SHP77 (cell line): ENCODE measurements at places on chromosomes 3 and 15.

DNA sequence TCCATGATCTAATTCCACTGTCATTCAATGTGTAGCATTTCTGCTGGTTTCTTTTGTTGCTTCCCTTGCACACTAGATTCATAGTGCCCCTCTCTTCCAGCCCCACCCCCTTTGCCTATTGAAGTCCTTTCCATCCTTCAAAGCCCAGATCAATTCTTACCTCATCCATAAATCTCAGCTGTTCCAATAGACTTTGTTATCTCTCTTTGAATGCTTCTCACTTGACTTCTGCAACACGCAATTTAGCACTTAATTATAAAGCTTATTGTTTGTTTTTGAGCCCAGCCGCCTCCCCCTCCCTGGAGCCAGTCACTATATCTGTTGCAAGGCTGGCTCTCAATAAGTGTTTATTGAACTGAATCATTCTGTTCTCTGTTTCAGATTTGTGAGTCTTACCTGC, 174.6 kb upstream of the TBL1XR1 start:
- DNase-seq, result peak; percentile 79

DNA sequence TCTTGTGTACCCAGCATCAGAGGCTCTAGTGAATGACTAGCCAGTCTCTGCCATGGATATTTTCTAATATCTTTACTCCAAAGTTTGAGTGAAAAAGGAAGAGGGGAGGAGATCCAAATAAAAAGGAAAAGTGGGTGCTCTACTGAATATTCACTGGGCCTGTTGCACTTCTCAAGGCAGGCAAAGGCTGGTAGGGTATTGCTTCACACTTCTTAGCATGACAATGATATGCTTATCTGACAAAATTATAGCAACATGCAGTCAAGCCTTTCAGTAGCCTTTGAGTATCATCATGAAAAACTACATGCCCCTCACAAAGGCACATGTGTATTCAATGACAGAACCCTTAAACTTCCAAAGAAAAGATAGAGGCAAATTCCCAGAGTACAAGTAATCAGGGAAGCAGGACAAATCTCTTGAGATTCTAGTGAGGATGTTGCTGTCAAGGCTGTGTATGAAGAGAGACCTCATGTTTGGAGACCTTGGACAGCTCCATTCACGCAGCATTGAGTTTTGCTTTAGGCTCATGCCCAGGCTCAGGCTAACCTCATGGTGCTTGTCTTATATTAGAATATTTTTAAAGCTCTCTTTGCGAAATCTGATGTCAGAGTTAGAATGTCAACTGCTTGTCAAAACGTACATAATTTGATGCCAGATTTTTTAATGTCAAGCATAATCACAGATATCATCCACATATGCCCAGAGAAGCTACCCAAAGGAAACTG, 506.9 kb downstream of the OCA2 start:
- DNase-seq, result no peak

- no peak for DNase-seq
These were observed 2.5 kb upstream of the DPH6 start for GRCh38 chr15:35548435-35548834.

DNA sequence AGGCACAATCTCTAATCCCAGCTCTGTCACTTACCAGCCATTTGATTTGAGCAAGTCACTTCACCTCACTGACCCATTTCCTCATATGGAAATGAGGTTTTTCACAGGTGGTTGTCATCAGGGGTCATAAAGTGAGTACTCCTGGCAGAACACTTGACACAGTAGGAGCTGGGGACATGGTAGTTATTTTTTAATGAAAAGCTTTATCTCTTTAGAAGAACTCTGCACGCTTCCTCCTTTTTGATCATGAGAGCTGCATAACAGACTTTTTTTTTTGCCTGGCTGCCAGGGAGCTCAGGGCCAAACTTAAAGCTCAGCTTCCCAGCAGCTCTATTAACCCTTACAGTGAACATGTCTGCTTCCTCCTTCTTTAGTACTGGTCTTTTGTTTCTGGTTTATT, 8.4 kb downstream of the VWA5B2 start:
- no peak for DNase-seq

DNA sequence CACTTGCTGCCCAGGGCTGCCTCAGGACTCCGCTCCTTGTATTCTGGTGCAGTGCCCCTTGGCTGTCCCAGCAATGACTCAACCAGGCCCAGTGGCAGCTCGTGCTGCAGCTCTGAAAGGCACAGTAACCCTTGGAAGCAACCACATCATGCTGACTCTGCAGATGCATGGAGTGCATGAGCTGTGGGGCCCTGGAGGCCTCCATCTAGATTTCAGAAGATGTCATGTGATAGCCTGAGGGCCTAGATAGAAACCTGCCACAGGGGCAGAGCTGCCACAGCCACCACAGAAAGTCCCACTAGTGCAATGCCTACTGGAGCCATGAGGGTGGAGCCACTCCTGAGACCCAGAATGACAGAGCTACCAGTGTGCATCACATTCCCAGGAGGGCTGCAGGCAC, 117.1 kb upstream of the SMAD3 start:
- DNase-seq, result no peak

DNA sequence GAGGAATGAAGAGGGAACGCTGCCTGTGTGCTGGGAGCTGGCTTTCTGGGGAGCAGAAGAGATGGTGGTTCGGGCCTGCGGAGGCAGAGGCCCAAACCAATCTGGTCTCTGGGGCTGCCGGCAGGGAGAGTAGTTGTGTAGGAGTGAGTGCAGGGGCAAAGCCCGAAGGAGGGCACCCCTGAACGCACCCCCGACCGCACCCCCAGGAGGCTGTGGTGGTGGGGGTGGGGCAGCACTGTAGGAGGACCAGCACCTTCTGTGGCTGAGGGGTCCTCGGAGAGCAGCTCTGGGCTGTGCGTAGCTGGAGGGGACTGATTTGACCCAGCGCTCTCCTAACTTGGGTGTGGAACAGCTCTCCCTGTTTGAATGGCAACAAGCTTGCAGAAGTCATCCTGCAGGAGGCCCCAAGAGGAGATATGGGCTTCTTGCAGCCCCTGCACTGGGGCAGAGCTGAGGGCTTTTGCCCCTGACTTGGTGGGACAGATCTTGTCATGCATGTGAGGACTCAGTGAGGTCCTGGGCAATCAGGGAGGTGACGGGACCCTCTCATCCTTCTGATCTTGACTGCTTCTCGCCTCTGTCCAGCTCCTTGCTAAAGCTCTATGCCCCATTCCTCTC, 26.1 kb downstream of the C15orf39 start:
- no peak for DNase-seq

DNA sequence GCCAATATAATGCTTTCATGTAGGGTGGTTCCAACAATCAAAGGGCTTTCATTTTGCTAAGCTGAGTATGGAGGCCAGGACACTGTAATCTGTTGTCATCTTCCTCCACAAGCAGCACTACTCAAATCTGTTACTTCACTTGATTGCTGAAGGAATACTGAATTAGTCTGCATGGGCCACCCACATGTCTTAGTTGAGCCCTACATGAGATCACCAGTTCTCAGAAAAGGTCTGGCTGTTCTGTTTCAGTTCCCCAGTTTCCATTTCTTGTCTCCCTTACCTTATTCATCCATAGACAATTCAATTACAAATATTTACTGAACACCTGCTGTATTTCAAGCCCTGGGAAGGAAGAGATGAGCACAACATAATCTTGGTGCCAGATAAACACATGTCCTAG, 119.2 kb downstream of the FHIT start:
- no peak for DNase-seq

- no peak for DNase-seq
These were observed 30.3 kb downstream of the TPRA1 start for GRCh38 chr3:127560051-127560787.

GRCh38 chr3:136783708-136784191, 31.6 kb upstream of the STAG1 start:
- DNase-seq, result no peak
